ENCODE measurements at places on chromosomes 2 and 18. TPM values are rescaled to one million over a fixed set of nuclear protein-coding genes. Genes with fewer than 3 reads are reported as not detected.

- H3K27ac ChIP-seq: no peak overlapping the region
- DNase-seq: no peak
- H3K27me3 ChIP-seq: no peaks in the 10 kb centered on the region
- no peak overlapping the region for H3K4me3 ChIP-seq
- H3K4me1 ChIP-seq: no peaks in the 10 kb centered on the region
Observed at GRCh38 chr2:5304640-5305039, 387.5 kb upstream of the SOX11 start.

- no peak for DNase-seq
- no peak overlapping the region for H3K4me3 ChIP-seq
- no peak overlapping the region for H3K27ac ChIP-seq
- H3K36me3 ChIP-seq: no peaks in the 10 kb centered on the region
- H3K27me3 ChIP-seq: 0 out of 3 replicates have a peak, but pooled peaks cover 5% of the 10 kb centered on the region
Observed at GRCh38 chr2:48940606-48941005, 185.1 kb upstream of the LHCGR start.

Gene GALR1
- total RNA-seq: not detected

GRCh38 chr18:75072672-75073371 lies 136.1 kb downstream of the PTGR3 start:
- DNase-seq: no peak
- no peak overlapping the region for H3K4me3 ChIP-seq
- peaks cover 31% of the 10 kb centered on the region for H3K4me1 ChIP-seq
- no peaks in the 10 kb centered on the region for H3K36me3 ChIP-seq
- H3K27me3 ChIP-seq: peaks cover 25% of the 10 kb centered on the region
- H3K27ac ChIP-seq: no peak overlapping the region

DNA sequence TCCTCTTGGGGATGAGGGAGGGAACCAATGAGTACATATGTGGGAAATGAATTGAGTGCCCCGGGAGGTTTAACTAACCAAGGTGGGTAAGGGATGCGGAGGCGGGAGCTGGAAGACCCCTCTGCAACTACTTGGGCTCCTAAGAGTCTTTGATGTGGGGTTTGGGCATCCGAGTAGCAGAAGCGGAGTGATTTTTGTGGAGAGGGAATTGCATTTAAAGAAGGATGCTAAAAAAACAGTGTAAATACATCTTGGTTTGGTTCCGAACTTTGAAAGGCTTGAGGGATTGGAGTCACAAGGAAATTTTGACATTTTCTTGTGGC lies 215.7 kb downstream of the MCFD2 start:
- H3K4me1 ChIP-seq: peaks cover 57% of the 10 kb centered on the region
- peaks cover 3% of the 10 kb centered on the region for H3K27me3 ChIP-seq
- peak overlapping the region; percentile 98 for H3K4me3 ChIP-seq

Gene NPAS2
- total RNA-seq: 14.8 TPM

GRCh38 chr2:26614216-26615138 lies 26.7 kb downstream of the CIB4 start:
- peaks cover 78% of the 10 kb centered on the region for H3K27me3 ChIP-seq
- peaks cover 30% of the 10 kb centered on the region for H3K4me1 ChIP-seq
- H3K4me3 ChIP-seq: no peak overlapping the region
- no peak for DNase-seq
- no peak overlapping the region for H3K27ac ChIP-seq

GRCh38 chr2:219911541-219911940 lies 284.1 kb downstream of the SLC4A3 start:
- no peak overlapping the region for H3K27ac ChIP-seq
- no peak for DNase-seq
- H3K4me1 ChIP-seq: no peaks in the 10 kb centered on the region
- no peaks in the 10 kb centered on the region for H3K27me3 ChIP-seq
- no peak overlapping the region for H3K4me3 ChIP-seq
- H3K36me3 ChIP-seq: no peaks in the 10 kb centered on the region

- no peak overlapping the region for H3K4me3 ChIP-seq
- H3K27me3 ChIP-seq: peaks cover 3% of the 10 kb centered on the region
- H3K36me3 ChIP-seq: no peaks in the 10 kb centered on the region
- no peaks in the 10 kb centered on the region for H3K4me1 ChIP-seq
Observed at GRCh38 chr2:129892360-129892759, 87.1 kb upstream of the RAB6C start.

Gene TLX2
- total RNA-seq: not detected

- DNase-seq: no peak
- H3K4me1 ChIP-seq: peaks cover 11% of the 10 kb centered on the region
- no peak overlapping the region for H3K4me3 ChIP-seq
- H3K36me3 ChIP-seq: no peaks in the 10 kb centered on the region
Observed at GRCh38 chr18:79136742-79137141, 67.5 kb downstream of the ATP9B start.
